NCI-H1105 (cell line): ENCODE measurements at places on chromosomes 12 and 14.

DNA sequence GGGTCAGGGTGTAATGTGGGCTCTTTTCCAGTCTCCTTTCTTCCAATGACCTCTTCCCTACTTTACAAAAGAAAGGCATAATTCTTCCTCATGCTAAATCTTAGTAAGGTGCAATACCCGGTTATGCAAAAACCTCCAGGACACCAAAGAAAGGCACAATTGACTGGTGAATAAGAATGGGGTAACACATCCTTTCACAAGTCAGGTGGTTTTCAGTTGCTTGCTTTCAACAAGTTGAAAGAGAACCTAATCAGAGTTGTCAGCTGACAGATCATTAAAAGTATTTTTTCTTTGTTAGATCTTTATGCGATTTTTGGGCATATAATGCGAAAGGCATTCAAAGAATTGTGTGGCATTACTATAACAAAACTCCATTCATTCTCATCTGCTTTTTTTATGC, 1.3 kb upstream of the AEBP2 start:
- DNase-seq = no peak

DNA sequence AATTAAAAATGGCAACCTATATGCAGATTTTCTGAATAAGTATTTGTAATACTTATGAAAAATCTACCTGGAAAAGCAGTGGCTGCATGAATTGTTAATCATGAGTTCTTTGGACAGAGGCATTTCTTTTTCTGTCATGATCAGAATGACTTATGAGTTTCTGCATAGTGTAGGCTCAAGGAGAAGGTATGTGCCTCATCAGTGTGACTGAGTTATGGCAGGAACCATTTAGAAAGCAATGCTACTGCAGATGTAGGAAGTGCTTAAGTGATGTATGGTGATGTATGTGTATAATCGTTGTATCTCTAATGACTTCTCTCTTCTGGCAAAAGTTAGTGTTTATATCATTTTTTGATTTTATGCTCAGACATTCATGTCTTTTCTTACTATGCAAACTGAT, 816.4 kb upstream of the FBXO33 start:
- DNase-seq = no peak

DNA sequence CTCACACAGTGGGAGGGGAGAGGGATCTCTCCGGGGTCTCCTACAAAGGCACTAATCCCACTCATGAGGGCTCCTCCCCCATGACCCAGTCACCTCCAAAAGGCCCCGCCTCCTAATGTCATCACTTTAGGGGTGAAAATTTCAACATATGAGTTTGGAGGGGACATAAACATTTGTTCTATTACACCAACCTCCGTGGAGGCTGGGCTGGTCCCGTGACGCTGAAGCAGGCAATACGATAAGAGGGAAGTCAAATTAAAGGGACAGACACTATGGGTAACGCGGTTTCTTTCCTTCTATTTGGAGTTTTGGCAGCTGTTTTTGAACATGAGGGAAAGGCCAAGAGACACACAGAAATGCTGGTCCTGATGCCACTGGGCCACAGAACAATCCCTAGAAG, 175.7 kb upstream of the VASH1 start:
- DNase-seq = no peak

GRCh38 chr14:32383364-32384009, 54.4 kb downstream of the AKAP6 start:
- DNase-seq = no peak

GRCh38 chr12:126936181-126936851, 1330.7 kb upstream of the TMEM132C start:
- no peak for DNase-seq

DNA sequence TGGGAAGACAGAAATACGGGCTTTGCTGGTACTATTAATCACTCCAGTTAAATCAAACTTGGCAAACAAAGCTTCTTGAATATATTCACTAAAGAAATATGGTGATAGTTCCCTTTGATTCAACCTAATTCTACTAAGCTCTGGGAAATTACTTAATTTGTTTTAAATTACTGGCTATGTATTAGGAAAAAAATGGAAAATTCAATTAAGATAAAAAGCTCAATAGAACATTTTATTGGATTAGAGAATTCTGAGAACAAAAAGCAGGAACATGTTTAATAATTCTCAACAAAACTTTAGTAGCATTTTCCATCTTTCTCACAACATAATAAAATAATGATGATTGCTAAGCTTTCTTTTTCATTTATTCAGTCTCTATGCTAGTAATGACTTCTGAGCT, 30.2 kb downstream of the BDKRB1 start:
- no peak for DNase-seq

GRCh38 chr12:53980104-53980801, 4.7 kb upstream of the HOXC10 start:
- no peak for DNase-seq

DNA sequence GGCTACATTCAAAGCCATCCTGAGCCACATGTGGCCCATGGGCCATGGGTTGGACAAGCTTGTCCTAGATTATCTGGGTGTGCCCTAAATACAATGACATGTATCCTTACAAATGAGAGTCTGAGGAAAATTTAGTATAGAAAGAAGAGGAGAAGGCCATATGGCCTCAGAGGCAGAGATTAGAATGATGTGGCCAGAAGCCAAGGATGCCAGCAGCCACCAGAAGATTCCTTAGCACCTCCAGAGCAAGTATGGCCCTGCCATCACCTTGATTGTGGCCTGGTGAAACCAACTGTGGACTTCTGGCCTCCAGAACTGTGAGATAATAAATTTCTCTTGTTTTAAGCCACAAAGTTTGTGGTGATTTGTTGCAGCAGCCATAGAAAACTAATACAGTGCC, 436.9 kb downstream of the RGS6 start:
- DNase-seq = no peak

- no peak for DNase-seq
Measured at GRCh38 chr12:121793440-121793837, at the start of gene RHOF. RHOF (minus strand) TSS chr12:121793688; CDS start chr12:121793633, 55 bp downstream.

GRCh38 chr12:3604286-3604685, 113.3 kb downstream of the PRMT8 start:
- no peak for DNase-seq

GRCh38 chr14:94458558-94459205, 6.1 kb upstream of the SERPINA11 start:
- no peak for DNase-seq

GRCh38 chr12:53476769-53477209, 22.5 kb downstream of the MAP3K12 start:
- no peak for DNase-seq

GRCh38 chr14:92850492-92850891, 56.4 kb downstream of the GOLGA5 start:
- no peak for DNase-seq

GRCh38 chr12:108295641-108296040, 43.5 kb downstream of the CMKLR1 start:
- no peak for DNase-seq

DNA sequence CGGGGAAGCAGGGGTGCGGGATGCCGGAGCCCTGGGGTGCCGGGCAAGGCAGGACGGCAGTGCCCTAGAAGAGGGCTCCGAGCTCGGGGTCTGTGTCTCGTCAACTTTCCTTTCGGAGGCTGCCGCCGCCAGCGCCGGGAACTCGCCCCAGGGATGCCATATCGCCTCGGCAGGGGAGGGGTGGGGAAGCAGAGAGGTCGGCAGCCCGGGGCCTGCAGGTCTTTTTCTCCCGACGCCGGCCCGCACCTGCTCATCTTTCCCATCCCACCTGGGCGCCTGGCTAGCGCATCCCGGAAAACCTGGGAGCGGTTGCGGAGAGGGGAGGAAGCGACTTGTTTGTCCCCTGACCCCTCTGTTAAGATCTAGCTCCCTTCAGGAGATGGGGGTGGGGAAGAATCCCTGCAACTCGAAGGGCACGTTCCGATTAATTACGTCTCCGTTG, 547 bp downstream of the CNTN1 start:
- DNase-seq = peak; percentile 55

DNA sequence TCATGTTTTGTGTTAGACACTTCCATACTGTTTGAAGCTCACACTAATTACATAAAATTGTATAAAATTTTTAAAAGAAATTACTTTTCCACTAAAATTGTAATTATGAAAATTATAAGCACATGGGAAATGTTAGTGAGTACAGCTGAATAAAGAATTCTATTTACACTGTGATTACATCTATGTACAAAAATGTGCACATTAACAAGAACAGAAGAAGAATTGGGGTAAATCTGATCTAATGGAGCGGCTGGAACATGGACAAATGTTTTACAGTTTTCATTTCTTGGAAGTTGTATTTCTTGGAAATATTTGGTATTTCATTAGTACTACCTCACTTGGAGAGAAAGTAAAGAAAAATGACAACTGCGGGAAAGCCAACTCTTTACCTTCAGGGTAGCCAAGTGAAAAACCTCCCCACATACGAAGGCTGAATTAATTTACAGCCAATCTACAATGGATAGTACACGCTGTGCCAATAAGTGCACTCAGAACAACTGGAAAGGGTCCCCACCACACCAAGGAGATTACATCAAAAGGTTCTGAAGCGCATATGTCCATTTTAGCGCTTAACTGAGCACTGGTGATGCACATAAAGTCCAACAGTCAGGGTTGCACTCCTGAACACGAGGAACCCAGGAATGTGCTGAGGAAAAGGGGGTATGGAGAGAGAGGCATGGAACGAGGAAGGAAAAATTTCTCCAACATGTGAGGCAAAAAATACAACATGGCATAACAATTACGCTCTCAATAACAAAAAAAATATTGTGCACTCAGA, 17.5 kb downstream of the MED13L start:
- no peak for DNase-seq

DNA sequence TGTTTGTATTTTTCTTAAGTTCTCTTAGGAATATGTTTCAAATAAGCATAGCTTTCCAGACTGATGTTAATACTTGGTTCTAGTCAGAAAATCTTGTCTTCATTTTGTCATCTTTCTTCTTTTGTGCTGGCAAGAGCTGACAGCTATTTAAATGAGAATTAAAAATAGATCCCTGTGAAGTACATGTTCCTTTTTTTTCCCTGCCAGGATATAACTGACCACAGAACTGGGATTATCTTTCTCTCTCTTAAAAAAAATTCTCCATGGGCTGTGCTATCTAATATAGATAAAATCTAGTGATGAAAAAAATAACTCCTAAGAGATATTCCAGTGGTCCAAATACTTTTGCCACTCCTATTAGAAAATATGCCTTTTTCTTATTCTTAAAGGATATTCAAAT, 163.4 kb downstream of the AKAP6 start:
- DNase-seq = no peak

- DNase-seq = no peak
Measured at GRCh38 chr14:104510216-104510615, 69.3 kb upstream of the C14orf180 start.

DNA sequence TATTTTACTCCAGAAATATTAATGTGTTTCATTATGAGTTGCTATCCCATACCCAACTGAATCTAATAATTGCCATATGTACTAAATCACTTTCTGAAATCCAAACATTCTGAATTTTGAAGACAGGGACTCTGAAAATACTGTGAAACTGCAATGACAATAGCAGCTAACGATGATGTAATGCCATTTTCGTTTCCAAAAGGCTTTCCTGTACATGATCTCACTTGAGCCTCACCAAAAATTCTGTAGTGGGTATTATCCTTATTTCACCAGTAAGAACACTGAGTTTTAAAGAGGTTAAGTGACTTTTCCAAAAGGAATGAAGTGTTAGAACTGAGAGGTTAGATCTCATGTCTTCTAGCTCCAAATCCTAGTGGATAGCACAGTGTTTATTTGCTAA, 133.3 kb downstream of the FLRT2 start:
- no peak for DNase-seq

DNA sequence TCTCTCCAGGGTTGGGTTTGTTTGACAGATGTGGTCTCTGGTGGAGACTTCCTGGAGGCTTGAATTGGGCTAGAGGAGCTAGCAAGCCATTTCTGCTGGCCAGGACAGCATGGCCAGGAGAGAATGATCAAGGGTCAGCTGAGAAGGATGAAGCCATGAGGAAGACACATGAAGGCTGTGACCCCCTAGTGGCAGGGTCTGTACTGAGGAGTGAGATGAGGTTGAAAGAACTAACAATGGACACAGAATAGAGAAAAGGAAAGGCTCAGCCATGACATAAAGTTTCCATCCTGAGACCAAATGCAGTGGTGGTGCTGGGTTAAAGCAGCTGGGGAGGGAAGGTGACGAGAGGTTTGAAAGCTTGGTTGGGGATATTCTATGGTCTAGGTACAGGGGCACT, 89.9 kb downstream of the NT5DC3 start:
- DNase-seq = no peak

DNA sequence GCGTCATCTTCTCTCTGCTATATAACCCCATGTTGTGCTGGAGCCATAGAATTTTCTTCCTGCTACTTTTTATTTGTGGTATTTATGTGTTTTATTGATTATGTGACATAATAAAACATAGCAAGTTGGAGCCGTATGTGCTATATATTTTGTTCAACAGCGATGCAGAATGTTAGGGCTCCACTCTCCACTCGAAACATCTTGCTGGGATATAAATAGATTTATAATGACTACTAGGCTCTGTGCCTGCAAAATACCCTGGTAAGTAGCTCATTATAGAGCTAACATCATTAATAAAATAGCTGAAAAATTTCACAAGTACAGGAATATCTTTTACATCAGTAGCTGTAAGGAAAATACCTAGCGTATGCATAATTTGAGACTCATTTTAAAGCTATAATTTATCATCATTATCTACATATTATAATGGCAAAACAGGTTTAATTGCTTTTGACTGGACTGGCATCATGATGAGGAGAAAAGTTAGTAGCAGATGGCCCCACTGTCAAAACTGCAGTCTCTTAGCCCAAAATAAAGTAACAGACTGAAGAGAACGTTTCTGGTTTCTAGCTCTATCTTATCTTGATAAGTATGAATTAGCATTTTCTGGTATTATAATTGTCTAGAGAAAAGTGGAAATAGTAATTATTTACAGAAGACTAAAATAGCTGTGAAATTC, 263.0 kb downstream of the NEDD1 start:
- DNase-seq = peak; percentile 63

- no peak for DNase-seq
Measured at GRCh38 chr12:8603856-8604255, 8.8 kb downstream of the AICDA start.

GRCh38 chr12:116408489-116409250, 131.2 kb upstream of the MED13L start:
- DNase-seq = no peak

GRCh38 chr14:106417224-106418049, 891.1 kb downstream of the TMEM121 start:
- DNase-seq = no peak

DNA sequence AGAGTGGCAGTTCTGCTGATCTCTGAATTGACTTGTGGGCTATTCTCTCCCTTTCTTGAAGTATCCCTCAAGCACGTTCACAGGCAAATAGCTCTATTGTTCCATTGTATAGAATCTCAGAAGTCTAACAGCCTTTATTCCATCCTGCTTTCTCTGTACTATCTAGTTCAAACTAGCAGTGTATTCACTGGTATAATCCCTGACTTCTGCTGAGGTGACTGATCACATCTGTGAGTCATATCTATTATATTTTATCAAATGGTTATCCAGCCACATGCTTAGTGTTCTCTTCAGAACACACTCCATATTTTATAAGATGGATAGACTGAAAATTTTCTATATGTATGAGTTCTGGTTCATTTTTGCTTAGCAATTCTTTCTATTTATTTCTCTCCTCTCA, 866.1 kb downstream of the C12orf50 start:
- DNase-seq = no peak

- no peak for DNase-seq
Measured at GRCh38 chr12:91896286-91897024, 249.2 kb downstream of the BTG1 start.
